Suppressor macrophage treated with lipopolysaccharide for 4 hours (primary cell): ENCODE measurements at places on chromosomes 5 and 9.
A peak's percentile ranks its signal among the peaks of the same experiment; 100 is the strongest.

DNA sequence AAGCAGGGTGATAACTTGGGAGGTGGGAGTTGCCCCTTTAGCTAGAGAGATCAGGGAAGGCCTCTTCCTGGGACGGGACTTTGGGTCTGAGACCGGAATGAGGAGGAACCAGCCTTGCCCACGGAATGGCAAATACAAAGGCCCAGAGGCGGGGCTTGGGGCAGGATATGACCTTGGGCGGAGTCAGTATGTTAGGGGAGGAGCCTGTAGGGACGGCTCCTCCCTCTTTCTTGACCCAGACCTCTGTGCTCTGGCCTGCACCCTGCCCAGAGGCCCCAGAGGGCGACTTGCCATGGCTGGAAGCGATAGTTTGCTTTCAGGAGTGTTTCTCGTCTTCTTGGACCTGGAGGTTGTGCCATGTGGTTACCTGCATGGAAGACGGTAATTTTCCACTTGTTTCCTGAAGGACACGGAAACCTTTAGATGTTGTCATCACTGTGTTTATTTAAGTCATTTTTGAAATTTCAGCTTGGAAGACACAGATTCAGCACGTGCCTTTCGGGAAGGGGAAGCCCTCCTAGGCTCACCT lies 85.6 kb downstream of the DAB2IP start:
- DNase-seq = peak; percentile 32

DNA sequence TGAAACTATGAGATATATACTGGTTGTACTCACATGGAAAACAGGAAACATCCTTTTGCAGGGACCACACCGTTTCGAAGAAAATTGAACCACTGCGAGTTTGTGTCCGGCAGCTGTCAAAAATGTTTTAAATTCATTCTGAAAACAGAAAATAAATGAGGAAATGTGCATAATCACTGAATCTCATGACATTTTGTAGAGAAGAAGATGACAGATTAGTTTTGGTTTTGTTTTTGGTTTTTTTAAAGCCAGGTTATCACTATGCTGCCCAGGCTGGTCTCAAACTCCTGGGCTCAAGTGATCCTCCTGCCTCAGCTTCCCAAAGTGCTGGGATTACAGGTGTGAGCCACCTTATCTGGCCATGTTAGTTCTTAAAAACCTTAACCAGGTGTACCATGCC lies 3.5 kb downstream of the TXNDC8 start:
- peak; percentile 73 for DNase-seq

DNA sequence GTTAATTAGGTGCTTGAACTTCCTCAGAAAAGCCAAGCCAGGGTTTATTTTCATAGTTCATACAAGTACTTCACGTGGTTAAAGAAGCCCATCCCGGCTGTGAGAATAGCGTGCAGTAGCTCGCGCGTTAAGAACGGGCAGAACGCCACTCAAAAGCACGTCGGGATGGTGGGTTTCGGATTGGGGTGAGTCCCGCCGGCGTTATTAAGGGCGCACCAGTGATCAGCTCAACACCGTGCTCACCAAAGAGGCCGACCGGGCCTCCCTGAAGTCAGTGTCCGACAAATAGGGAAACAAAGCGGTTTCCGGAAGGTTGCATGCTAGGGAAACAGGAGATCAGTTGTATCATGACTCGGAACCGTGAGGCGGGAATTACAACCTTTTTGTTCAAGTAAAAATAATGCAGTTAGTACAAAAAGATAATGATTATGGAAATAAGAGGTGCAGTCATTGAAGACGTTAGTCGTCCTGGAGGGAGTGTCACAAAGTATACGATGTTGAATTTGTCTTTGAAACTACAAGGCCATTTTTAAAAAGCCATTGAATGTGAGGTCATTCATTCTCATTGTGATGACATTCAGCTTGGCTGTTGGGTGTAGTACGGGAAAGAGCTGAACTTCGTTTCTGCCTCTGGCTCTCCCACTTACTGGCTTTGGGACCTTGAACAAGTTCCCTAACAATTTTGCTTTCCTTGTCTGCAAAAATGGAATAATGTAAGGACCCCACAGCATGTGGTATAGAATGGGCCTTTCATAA lies 992 bp downstream of the SETD9 start:
- DNase-seq = peak; percentile 73

DNA sequence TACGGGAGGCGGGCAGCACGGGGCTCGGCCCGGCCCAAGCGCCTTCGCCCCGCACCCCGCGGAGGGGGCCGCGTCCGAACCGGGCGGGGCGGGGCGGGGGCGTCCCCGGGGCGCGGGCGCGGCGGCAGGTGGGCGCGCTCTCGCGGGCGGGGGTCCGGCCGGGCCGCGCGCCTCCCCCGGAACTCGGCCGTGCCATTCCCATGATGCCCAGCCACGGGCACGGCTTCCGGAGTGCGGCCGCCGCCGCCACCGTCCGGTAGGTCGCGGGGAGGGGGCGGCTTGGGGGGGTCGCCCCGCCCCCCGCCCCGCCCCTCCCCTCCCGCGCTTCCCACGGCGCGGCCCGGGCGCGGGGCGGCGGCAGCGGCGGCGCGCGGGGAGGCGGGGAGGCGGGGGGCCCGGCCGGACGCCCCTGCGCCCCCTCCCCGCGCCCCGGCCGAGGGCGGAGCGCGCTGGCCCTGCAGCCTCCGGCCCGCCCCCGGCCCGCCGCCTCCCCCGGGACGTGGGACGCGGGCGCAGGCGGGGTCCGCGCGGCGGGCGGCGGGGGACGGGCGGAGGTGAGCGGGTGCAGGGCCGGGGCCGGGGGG lies at the start of gene PPP1R26:
PPP1R26 (plus strand) TSS at position 314 of the 584 bp plus-strand sequence. CDS start 4,729 bp downstream, outside the sequence.
- peak; percentile 26 for DNase-seq

DNA sequence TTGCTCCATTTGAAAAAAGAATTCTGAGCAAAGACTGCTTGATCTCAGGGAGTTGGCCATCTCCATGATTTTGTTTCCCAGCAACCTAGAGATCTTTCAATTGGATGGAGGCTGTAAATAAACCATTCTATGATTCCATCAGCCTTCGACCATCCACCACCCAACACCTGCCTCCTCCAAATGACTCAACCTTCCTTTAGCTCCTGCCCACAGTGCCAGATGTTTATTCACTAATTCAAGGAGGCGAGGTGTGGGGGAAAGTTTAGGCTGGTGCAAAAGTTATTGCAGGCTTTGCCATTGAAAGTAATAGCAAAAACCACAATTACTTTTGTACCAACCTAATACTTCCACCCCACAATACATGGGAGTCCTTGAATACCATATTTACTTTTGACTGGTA lies 327.5 kb downstream of the CAAP1 start:
- DNase-seq = no peak

- DNase-seq = no peak
Measured at GRCh38 chr5:111934511-111934910, 177.5 kb upstream of the NREP start.

DNA sequence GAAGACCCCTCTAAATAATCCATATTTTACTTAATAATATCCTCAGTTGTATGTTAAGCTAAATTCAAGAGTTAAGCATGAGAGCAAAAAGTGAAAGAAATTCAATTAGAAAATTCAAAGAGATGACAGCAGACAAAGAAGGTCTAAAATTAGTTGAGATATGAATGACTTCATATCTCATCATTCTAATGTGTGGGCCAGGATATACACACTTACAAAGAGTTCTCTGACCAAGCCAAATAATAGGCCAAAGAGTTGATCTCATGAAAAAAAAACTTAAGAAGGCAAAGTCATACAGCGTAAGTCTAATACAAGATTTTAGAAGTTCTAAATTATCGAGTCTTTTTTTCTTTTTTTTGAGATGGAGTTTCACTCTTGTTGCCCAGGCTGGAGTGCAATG lies 87.7 kb upstream of the PLPP1 start:
- DNase-seq = no peak

GRCh38 chr5:135318037-135318436 lies 81.0 kb downstream of the MACROH2A1 start:
- DNase-seq = no peak

GRCh38 chr9:128786681-128787601 lies at the start of gene TBC1D13:
Gene TBC1D13, plus strand, starts transcription at chr9:128787253. Its CDS starts 101 bp downstream, at chr9:128787354.
- DNase-seq = peak; percentile 90

GRCh38 chr5:53326424-53327153 lies 153.8 kb upstream of the FST start:
- no peak for DNase-seq

- no peak for DNase-seq
Measured at GRCh38 chr5:68544648-68545552, 329.3 kb downstream of the PIK3R1 start.

- DNase-seq = peak; percentile 72
Measured at GRCh38 chr5:139985733-139986132, 57.4 kb downstream of the NRG2 start.

GRCh38 chr9:108844856-108845255 lies 10.9 kb downstream of the ACTL7B start:
- DNase-seq = no peak

DNA sequence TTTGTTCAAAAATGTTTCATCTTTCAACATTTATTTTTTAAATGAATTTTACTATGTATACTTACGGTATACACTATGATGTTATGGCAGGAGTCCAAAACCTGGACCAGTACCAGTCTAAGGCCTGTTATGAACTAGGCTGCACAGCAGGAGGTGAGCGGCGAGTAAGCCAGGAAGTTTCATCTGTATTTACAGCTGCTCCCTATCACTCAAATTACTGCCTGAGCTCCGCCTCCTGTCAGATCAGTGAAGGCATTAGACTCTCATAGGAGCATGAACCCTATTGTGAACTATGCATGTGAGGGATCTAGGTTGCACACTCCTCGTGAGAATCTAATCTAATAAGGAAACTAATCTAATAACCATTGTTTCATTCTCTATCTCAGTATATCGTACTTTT lies 715.5 kb upstream of the PTPRD start:
- no peak for DNase-seq

GRCh38 chr5:758698-759053 lies 25.9 kb downstream of the ZDHHC11B start:
- no peak for DNase-seq

GRCh38 chr9:113520109-113520642 lies 56.6 kb downstream of the RGS3 start:
- peak; percentile 33 for DNase-seq

- DNase-seq = no peak
Measured at GRCh38 chr9:95129476-95130291, 187.8 kb downstream of the FANCC start.

DNA sequence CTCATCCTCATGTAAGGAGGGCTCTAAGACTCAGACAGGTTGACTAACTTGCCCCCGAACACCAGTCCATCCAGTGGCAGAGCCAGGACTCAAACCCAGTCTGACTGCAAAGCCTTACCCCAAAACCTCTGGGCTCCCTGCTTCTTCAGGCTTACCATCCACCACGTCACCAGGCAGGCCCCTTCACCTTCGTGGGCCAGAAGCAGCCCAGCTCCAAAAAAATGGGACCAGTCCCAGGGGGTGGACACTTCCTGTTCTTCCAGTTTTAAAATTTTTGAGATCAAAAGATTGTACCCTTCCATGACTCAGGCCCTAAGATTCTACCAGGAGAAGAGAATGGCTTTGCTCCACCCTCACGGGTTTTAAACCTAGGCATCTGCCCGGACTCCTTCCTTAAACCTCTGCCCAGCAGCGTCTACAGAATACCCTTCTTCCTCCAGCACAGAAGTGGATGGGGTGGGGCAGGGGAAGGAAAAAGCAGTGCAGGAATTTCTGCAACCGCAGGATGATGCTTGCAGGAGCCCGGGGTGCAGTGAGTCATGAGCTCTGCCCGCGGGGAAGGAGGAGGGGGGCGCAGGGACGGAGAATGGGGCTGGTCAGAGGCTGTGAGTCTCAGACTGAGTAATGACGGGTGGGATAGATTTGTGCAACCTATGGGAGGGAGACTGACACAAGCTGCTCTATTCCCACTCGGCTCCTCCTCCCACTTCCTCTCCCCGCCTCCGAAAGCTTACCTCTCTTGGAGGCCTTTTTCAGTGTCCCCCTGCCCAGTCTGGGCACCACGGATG lies 50.4 kb upstream of the STXBP1 start:
- DNase-seq = peak; percentile 98

GRCh38 chr9:33161011-33161588 lies 6.0 kb downstream of the B4GALT1 start:
- DNase-seq = peak; percentile 84
